D721Med (cell line): ENCODE measurements at places on chromosomes 3 and 15.

GRCh38 chr15:40340038-40340739, 550 bp downstream of the CCDC9B start:
- DNase-seq, result no peak

GRCh38 chr3:38119821-38120692, 16.9 kb downstream of the ACAA1 start:
- DNase-seq, result peak; percentile 10

- no peak for DNase-seq
Observed at GRCh38 chr3:30340500-30340899, 265.9 kb upstream of the TGFBR2 start.

GRCh38 chr15:81819924-81820635, 225.7 kb downstream of the MEX3B start:
- no peak for DNase-seq
